ENCODE measurements at places on chromosomes 4 and X. TPM values are rescaled to one million over a fixed set of nuclear protein-coding genes. Genes with fewer than 3 reads are reported as not detected.

Gene FRAS1
- total RNA-seq: 21.0 TPM

Gene PABPC4L
- total RNA-seq: 2.3 TPM

Gene TMEM271
- not detected for total RNA-seq

Gene DMP1
- total RNA-seq: not detected

Gene ZNF827
- 8.5 TPM for total RNA-seq

Gene OPRPN
- not detected for total RNA-seq

Gene ADGRL3
- 0.08 TPM for total RNA-seq

Gene AFM
- total RNA-seq: not detected

Gene ADH7
- not detected for total RNA-seq

Gene IL2RG
- total RNA-seq: 3.4 TPM

Gene IL15
- 6.0 TPM for total RNA-seq

Gene SPOCK3
- not detected for total RNA-seq

Gene MAGEB1
- total RNA-seq: not detected

Gene SLC16A2
- 25.8 TPM for total RNA-seq

Gene TCEAL6
- total RNA-seq: not detected

Data from myocyte (in vitro differentiated cells).